ENCODE measurements at places on chromosomes 6 and 20. TPM values are rescaled to one million over a fixed set of nuclear protein-coding genes. Genes with fewer than 3 reads are reported as not detected.

The ZC2HC1B gene
- total RNA-seq: not detected

The TNXB gene
- not detected for total RNA-seq

The GSTA2 gene
- total RNA-seq: not detected

The HS3ST5 gene
- not detected for total RNA-seq

The CRISP2 gene
- 0.10 TPM for total RNA-seq

The PI16 gene
- not detected for total RNA-seq

The KCNK16 gene
- not detected for total RNA-seq

The BAK1 gene
- 59.2 TPM for total RNA-seq

The TMX4 gene
- total RNA-seq: 13.5 TPM

The MOG gene
- not detected for total RNA-seq

The SLC22A2 gene
- total RNA-seq: 20.3 TPM

The RBM24 gene
- total RNA-seq: 3.1 TPM

The SPAG4 gene
- 37.0 TPM for total RNA-seq

The REM1 gene
- total RNA-seq: not detected

The CRISP3 gene
- not detected for total RNA-seq

The GNAS-AS1 gene
- total RNA-seq: 0.65 TPM

The SMOC2 gene
- total RNA-seq: 0.10 TPM

The BTN1A1 gene
- not detected for total RNA-seq

The MAN1A1 gene
- total RNA-seq: 41.3 TPM

The NSFL1C gene
- 50.1 TPM for total RNA-seq

The MUCL3 gene
- total RNA-seq: 0.17 TPM

The PPP1R10 gene
- total RNA-seq: 6.1 TPM

The TGM6 gene
- total RNA-seq: not detected

The RAET1G gene
- total RNA-seq: not detected

The KCNK17 gene
- not detected for total RNA-seq

The CYP24A1 gene
- 15.5 TPM for total RNA-seq

The SRMS gene
- total RNA-seq: not detected

The BPIFB4 gene
- not detected for total RNA-seq

The TUBE1 gene
- 25.4 TPM for total RNA-seq

The PNPLA1 gene
- not detected for total RNA-seq

The MAP1LC3A gene
- total RNA-seq: 14.9 TPM

The RPS6KA2 gene
- 34.9 TPM for total RNA-seq

The E2F3 gene
- total RNA-seq: 10.8 TPM

The KIAA1586 gene
- 12.2 TPM for total RNA-seq

The GPX5 gene
- not detected for total RNA-seq

The AGER gene
- total RNA-seq: not detected

The MAP3K7 gene
- total RNA-seq: 28.3 TPM

The DEFB126 gene
- total RNA-seq: not detected

The NCOA3 gene
- 39.1 TPM for total RNA-seq

The SLC17A3 gene
- total RNA-seq: 5.6 TPM

The VWA7 gene
- total RNA-seq: 8.5 TPM

The PDE10A gene
- 52.1 TPM for total RNA-seq

The TRAPPC3L gene
- total RNA-seq: not detected

The LHFPL5 gene
- not detected for total RNA-seq

The ARMH2 gene
- total RNA-seq: not detected

The EFCAB8 gene
- total RNA-seq: not detected

The SAPCD1 gene
- 0.69 TPM for total RNA-seq

The TUBB1 gene
- not detected for total RNA-seq

The TMEM74B gene
- total RNA-seq: 0.17 TPM

The CD83 gene
- 5.4 TPM for total RNA-seq

The NFATC2 gene
- total RNA-seq: under 0.01 TPM

The MAS1 gene
- total RNA-seq: not detected

The HLA-DQB1 gene
- total RNA-seq: 1.8 TPM

The GABRR1 gene
- total RNA-seq: not detected
